Right ventricle myocardium superior (tissue), 1 donor: ENCODE measurements at places on chromosomes 7 and 10.

- DNase-seq: no peak
These were observed 334.3 kb upstream of the SEMA3D start for GRCh38 chr7:85521108-85521694.

- no peak for DNase-seq
These were observed 226.4 kb downstream of the TWIST1 start for GRCh38 chr7:18890885-18891621.

GRCh38 chr10:117460846-117461765 is 81.4 kb upstream of the EMX2 start:
- DNase-seq: no peak

DNA sequence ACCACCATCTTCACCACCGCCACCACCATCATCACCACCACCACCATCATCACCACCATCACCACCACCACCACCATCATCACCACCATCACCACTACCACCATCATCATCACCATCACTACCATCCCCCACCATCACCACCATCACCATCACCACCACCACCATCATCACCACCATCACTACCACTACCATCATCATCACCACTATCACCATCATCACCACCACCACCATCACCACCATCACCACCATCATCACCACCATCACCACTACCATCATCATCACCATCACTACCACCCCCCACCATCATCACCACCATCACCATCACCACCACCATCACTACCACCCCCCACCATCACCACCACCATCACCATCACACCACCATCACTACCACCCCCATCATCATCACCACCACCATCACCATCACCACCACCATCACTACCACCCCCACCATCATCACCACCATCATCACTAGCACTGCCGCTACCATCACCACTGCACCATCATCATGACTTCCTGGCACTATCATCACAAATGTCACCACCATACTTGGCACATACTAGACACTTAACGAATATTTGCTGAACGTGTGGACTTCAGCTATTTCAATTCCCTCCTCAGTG is 25.3 kb upstream of the FZD8 start:
- DNase-seq: no peak

- no peak for DNase-seq
These were observed 5.8 kb downstream of the ANTXRL start for GRCh38 chr10:46292573-46293023.
